RWPE2 (cell line): ENCODE measurements at places on chromosomes 7 and 10.

DNA sequence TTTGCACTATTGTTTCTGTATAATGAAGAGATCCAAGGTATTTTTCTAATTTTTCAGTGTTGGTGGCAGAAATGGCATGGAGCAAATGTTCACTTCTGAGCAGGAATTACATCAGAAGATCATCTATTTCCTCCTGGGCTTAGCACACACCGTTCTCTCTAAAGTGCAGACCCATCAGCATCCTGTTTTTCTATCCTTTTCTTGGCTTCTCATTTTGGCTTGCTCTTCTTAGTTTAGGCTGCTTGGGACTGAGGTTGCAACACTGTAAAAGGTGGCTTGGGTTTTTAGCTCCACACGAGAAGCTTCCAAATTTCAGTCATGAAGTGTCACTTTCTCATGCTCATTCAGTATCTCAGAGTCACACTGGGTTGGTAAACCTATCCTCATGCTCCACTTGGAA is 79.9 kb upstream of the SMIM30 start:
- no peak overlapping the region for H3K27ac ChIP-seq
- no peaks in the 10 kb centered on the region for H3K27me3 ChIP-seq
- H3K4me1 ChIP-seq, result peaks cover 7% of the 10 kb centered on the region
- no peaks in the 10 kb centered on the region for H3K36me3 ChIP-seq

DNA sequence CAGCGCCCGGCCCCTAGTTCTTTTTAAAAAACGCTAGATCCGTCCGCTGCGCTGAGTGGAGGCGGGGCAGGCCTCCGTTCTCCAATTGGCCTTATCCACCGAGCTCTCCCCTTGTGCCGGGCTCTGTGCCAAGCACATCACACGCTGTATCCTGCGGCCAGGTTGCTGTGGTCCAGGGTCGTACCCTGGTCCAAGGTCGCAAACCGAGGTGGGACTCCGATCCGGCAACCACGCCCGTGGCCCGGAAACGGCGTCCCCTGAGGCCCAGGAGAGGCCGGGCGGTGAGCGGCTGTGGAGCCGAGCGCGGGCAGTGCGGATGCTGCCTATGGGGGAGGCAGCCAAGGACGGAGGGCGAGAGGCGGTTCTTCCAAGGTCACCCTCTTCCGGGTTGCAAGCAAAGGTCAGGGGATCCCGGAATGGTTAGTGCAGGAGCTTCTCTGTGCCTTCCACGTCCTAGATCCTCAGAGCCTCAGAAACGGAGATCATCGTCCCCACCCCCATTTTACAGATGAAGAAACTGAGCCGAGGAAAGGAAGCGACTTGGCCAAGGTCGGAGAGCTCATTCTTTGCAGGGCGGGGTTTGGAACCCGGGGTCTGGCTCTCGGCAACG is 72.4 kb upstream of the LRRC4 start:
- no peak for DNase-seq
- H3K4me3 ChIP-seq, result peak overlapping the region; percentile 0
- H3K36me3 ChIP-seq, result no peaks in the 10 kb centered on the region
- no peaks in the 10 kb centered on the region for H3K4me1 ChIP-seq

GRCh38 chr7:734214-734613 is 7.1 kb upstream of the PRKAR1B start:
- DNase-seq, result no peak
- H3K36me3 ChIP-seq, result peaks cover 67% of the 10 kb centered on the region
- no peak overlapping the region for H3K4me3 ChIP-seq

DNA sequence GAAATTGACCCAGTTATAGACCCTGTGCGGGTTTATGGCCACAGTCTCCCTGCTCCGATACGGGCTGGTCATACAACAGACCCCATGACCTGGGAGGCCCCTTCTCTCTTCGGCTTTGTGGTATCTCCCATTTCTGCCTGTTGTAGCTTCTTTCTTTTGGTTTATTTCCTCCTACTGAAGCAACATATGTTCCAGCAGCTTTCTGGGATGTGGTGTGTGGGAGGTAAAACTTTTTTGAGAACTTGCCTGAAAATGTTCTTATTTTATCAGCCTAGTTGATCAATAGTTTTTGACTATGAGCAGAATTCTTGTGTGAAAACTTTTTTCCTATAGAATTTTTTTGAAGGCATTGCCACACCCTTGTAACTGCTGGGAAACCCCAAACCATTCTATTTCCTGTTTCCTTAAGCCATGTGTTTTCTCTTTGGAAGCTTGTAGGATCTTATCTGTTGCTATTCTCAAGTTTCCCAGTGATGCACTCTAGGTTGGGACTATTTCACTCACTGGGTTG is 80.0 kb downstream of the DAGLB start:
- no peaks in the 10 kb centered on the region for H3K36me3 ChIP-seq
- H3K4me3 ChIP-seq, result no peak overlapping the region
- no peaks in the 10 kb centered on the region for H3K27me3 ChIP-seq
- peaks cover 8% of the 10 kb centered on the region for H3K4me1 ChIP-seq
- no peak overlapping the region for H3K27ac ChIP-seq

DNA sequence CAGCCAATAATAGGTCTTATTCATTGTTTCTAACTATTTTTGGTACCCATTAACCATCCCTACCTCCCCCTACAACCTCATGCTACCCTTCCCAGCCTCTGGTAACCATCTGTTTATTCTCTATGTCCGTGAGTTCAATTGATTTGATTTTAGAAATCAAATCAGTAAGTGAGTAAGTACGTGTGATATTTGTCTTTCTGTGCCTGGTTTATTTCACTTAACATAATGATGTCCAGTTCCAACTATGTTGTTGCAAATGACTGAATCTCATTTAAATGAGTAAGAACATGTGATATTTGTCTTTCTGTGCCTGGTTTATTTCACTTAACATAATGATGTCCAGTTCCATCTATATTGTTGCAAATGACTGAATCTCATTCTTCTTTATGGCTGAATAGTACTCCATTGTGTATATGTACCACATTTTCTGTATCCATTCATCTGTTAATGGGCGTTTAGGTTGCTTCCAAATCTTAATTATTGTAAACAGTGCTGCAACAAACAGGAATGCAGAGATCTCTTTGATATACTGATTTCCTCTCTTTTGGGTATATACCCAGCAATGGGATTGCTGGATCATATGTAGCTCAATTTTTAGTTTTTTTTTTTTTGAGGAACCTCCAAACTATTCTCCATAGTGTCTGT is 49.7 kb upstream of the BICC1 start:
- no peaks in the 10 kb centered on the region for H3K27me3 ChIP-seq
- H3K27ac ChIP-seq, result no peak overlapping the region
- no peak for DNase-seq
- no peaks in the 10 kb centered on the region for H3K36me3 ChIP-seq
- H3K4me1 ChIP-seq, result no peaks in the 10 kb centered on the region
- no peak overlapping the region for H3K4me3 ChIP-seq

- no peaks in the 10 kb centered on the region for H3K27me3 ChIP-seq
- DNase-seq, result no peak
- H3K27ac ChIP-seq, result no peak overlapping the region
- H3K4me1 ChIP-seq, result no peaks in the 10 kb centered on the region
These were observed 81.5 kb downstream of the RTKN2 start for GRCh38 chr10:62186999-62187675.

GRCh38 chr10:131824371-131825149 is 76.2 kb upstream of the PPP2R2D start:
- H3K27ac ChIP-seq, result no peak overlapping the region
- no peaks in the 10 kb centered on the region for H3K36me3 ChIP-seq
- no peak for DNase-seq
- peaks cover 3% of the 10 kb centered on the region for H3K27me3 ChIP-seq

- H3K4me1 ChIP-seq, result peaks cover 32% of the 10 kb centered on the region
- H3K36me3 ChIP-seq, result no peaks in the 10 kb centered on the region
- no peak for DNase-seq
These were observed 751 bp upstream of the HYCC1 start for GRCh38 chr7:23014681-23015080.

DNA sequence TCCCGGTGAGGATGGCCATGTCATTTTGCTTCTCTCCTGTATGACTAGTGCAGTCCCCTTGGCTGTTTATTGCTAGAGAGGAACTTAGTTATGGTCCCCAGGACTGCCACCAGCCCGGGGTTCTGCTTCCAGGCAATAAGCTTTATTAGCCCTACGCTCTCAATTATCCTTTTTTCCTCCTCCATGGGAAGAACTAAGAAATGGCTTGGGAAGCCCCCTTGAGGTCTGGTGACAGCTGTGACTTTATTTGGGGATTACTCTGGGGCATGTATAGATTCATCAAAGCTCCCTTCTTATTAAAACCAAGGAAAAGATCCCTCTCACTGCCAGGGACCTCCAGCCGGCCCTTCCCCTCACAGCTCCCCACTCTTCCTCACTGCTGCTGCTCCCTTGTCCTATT is 155.2 kb upstream of the INSYN2A start:
- no peak overlapping the region for H3K4me3 ChIP-seq
- no peaks in the 10 kb centered on the region for H3K36me3 ChIP-seq
- no peaks in the 10 kb centered on the region for H3K4me1 ChIP-seq
- H3K27ac ChIP-seq, result no peak overlapping the region
- no peak for DNase-seq

- H3K4me1 ChIP-seq, result peaks cover 10% of the 10 kb centered on the region
- H3K36me3 ChIP-seq, result no peaks in the 10 kb centered on the region
These were observed 160.3 kb downstream of the SNX10 start for GRCh38 chr7:26451997-26452396.

- no peaks in the 10 kb centered on the region for H3K27me3 ChIP-seq
- H3K36me3 ChIP-seq, result no peaks in the 10 kb centered on the region
- H3K4me1 ChIP-seq, result no peaks in the 10 kb centered on the region
- peak within 1 kb of the TSS; percentile 18 for H3K4me3 ChIP-seq
- no peak for DNase-seq
These were observed at the start of gene AKR1C3 for GRCh38 chr10:5094265-5095205. AKR1C3 (plus strand) TSS chr10:5094414; CDS start chr10:5094445, 31 bp downstream.

DNA sequence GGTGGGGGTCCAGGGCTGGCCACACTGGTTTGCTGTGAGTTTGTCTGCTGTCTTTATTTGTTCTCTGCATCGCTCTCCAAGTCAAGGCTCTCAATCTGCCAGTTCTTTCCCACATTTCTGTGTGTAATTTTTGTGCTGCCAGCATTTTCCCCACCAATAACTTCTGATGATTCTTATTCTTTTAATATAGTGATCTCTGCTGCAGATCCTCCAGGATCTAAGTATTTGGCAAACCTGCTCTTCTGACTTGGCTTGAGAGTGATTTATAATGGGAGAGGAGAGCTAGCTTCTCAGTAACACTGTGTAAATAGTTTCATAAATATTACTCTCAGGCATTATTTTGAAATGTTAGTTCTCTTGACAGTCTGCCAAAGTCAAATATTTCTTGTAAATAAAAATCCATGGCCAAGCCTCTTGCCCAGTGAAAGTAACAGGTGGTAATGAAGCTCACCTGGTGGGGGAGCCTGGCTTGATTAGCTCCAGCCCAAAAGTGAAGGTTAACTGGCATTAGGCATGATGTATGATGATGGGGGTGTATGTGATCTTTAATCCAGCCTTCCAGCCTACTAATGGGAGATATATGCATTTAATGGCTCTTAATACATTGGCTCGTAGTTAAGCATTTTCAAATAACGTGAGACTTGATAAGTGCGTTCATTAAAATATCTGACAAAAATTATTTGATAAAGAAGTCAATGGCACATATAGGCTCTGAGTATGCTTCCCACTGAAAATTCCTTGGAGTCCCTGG is 1055.9 kb downstream of the KCNMA1 start:
- DNase-seq, result no peak
- H3K27ac ChIP-seq, result no peak overlapping the region
- peaks cover 20% of the 10 kb centered on the region for H3K4me1 ChIP-seq
- H3K36me3 ChIP-seq, result no peaks in the 10 kb centered on the region

- H3K27me3 ChIP-seq, result no peaks in the 10 kb centered on the region
- no peak overlapping the region for H3K4me3 ChIP-seq
- no peak for DNase-seq
- H3K4me1 ChIP-seq, result no peaks in the 10 kb centered on the region
- no peaks in the 10 kb centered on the region for H3K36me3 ChIP-seq
These were observed 589.8 kb downstream of the DNAJB6 start for GRCh38 chr7:157926521-157927150.

DNA sequence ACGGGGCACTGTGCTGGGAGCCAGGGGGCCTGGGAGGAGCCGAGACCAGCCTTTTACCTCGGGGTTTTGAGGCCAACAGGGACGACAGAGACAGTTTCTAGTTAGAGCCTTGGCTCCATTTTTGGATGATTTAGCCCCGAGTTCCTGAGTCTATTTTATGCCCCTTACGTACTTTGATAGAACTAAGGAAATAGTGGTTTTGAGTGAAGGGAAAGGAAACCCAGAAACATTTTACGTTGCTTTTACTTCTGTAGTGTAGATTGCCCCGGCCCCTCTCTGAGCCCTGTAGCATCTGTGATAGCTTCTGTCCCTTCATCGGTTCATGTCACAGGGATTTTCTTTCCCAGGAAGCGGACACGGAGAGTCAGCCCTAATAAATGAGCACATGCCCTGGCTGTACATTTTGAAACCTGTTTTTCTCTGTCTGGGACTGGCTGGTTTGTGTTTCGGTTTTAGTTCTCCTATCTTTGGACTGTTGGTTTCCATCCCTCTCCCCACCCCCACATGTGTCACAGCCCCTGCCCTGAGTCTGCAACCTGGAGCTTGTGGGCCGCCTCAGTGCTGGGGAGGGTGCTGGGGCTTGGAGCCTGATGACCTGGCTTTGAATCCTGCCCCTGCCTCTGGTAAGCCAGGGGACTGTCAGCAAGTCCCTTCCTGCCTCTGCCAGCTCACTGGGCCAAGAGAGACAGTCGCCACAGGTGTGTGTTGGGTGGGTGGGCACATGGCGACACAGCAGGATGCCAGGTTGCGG is 6.9 kb upstream of the ORAI2 start:
- DNase-seq, result no peak
- no peaks in the 10 kb centered on the region for H3K27me3 ChIP-seq
- no peak overlapping the region for H3K27ac ChIP-seq
- H3K4me1 ChIP-seq, result peaks cover 14% of the 10 kb centered on the region
- H3K36me3 ChIP-seq, result peaks cover 18% of the 10 kb centered on the region

DNA sequence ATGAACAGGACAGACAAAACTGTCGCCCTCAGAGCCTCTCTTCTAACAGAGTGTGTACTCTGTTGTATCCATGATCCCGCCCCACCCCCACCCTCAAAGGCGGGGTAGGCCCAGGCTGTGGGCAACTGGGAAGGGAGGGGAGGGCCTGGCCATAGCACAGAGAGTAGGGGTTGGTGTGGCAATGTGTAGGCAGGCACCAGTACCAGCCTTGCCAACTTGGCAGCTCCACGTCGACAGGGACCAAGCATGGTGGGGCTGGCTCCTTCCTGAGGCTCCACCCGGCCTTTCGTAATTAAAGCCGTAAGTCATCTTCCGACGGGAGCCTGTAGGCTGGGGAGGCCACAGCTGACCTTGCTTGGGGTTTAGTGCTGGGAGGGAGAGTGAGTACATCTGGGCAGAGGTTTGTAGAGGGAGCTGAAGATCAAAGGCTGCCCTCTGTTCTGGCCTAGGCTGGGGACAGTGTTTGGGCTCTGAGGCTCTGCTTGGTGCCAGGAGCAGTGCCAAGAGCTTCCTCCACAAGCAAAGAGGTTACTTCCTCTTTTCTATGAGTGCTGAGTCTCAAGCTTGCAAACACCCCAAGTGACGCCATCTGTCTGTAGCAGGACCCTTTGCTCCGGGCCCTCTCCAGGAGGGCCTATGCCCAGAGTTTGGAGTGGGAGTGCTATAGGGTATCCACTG is 121.6 kb downstream of the C10orf105 start:
- DNase-seq, result no peak
- no peak overlapping the region for H3K4me3 ChIP-seq
- no peaks in the 10 kb centered on the region for H3K27me3 ChIP-seq
- no peaks in the 10 kb centered on the region for H3K4me1 ChIP-seq
- no peak overlapping the region for H3K27ac ChIP-seq

- H3K4me3 ChIP-seq, result peak overlapping the region; percentile 3
- no peak for DNase-seq
- H3K4me1 ChIP-seq, result peaks cover 12% of the 10 kb centered on the region
- no peaks in the 10 kb centered on the region for H3K36me3 ChIP-seq
- no peak overlapping the region for H3K27ac ChIP-seq
These were observed 33.3 kb downstream of the GET4 start for GRCh38 chr7:909358-910329.
